Stimulated activated naive CD8-positive, alpha-beta T cell treated with anti-CD3 and anti-CD28 coated beads, Interleukin-15, Interleukin-2, amounts not matched to agents 100 U/mL and 50 U/mL, for 24 hours (primary cell): ENCODE measurements at places on chromosomes 6 and 20.

DNA sequence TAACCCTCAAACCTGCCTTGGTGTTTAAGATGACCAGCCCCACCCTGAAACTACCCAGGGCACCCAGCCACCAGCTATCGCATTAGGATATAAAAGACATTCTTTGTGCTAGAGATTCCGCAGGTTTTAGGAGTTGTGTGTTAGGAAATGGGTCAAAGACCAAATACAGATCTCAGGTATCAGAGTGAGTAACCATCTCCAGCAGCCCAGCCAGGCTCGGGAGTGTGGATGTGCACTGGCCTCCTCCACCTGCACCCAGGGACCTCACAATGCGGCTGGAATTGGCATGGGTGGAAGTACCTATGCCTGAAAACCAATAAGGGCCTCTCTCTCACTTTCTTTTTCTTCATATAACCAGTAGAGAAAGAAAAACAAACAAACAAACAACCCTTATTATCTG, 51.1 kb upstream of the CST7 start:
- no peak for DNase-seq

GRCh38 chr6:55438203-55438602, 110.9 kb downstream of the GFRAL start:
- no peak for DNase-seq

DNA sequence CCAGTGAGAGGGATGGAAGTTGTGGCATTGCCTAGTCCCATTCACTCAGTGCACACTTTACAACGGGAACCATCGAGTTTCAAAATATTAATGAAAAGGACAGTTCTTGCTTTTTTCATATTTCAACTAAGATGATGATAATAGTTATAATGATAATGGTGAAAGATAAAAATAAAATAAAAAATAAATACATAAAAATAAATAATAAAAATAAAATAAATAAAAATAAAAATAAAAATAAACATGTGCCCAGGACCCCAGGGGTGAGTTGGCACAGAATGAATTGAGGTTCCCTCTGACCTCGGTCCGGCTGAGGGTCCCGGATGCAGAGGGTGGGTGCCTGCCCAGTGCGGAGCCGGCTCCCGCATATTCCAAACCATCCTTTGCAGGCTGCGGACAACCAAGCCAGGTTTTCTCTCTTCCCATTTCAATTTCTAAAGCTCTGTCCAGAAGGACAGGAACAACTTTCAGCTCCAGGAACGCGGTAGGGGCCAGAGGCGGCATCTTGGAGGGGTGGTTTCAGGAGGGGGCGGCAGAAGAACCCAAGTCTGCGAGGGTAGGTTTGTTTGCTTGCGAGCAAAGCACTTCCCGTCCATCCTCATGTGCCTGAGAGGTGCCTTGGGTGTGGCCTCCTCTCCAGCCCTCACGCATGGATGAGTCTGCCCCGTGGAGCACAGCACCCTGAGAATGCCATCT, 236.8 kb downstream of the DLL1 start:
- no peak for DNase-seq

DNA sequence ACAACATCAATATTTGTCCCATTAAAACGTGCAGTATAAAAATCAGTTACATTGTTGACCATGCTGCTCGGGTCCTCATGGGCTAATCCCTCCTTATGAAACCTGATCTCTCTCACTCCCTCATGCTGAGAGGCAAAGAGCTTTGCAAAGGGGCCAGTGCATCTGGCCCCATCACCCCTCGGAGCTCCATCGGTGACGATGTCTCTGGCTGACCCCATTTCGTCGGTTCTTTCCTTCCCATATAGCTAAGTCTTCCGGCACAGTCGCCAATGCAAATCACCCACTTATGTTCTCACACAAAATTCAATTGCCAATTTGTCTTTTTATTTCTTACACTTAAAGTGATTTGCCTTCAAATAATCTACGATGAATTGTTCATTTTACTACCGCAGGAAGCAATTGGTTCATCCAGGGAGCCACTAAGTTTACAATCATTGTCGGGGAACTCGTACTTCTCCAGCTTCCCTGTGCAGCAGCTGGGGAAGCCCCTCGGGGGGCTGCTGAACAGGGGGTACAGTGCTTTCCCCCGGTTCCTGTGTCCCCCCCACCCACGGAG, 199.8 kb upstream of the CDH4 start:
- no peak for DNase-seq

DNA sequence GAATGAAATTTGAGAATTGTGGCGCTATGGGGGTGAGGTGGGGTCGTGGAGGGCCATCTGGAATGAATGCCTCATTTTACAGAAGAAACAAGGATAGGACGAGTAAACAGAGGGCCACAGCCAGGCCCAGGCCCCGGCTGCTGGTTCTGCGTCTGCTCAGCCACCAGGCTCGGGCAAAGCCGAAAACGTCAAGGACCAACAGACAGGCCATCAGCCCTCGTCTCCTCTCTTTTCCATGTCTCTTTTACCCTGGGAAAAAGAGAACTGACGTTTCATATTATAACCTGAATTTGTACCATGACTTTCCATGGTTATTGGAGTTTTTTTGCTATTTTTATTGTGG, 212.4 kb upstream of the ARID1B start:
- DNase-seq: no peak
